ENCODE measurements at places on chromosomes 16 and 17. TPM values are rescaled to one million over a fixed set of nuclear protein-coding genes. Genes with fewer than 3 reads are reported as not detected.

Gene VTN
- not detected for polyA plus RNA-seq

DNA sequence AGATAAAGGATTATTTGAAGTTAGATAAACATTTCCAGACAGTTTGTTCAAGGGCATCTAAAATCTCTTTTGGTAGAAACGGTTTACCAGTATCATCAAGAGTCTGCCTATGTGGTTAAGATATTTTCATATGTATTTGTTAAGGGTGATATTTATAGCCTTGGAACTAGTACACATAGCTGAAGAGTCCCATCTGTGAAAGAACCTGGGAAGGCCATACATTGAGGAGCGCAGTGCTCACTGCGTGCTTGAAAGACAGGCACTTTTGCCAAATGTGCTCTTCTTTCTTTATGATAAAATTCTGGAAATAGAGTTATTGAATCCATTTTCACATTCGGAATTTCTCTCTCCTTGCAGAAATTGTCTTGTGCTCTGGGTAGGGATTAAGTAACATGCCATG, 7.7 kb downstream of the IGSF6 start:
- H3K36me3 ChIP-seq = peaks cover 83% of the 10 kb centered on the region
- H3K4me3 ChIP-seq = peak overlapping the region; percentile 39
- DNase-seq = no peak
- H3K27me3 ChIP-seq = no peaks in the 10 kb centered on the region

Gene G6PC1
- polyA plus RNA-seq = not detected

GRCh38 chr17:58533616-58534188, 19.3 kb upstream of the MTMR4 start:
- peak overlapping the region; percentile 42 for H3K4me3 ChIP-seq
- DNase-seq = no peak
- peak overlapping the region; percentile 72 for H3K27ac ChIP-seq
- H3K36me3 ChIP-seq = no peaks in the 10 kb centered on the region
- H3K27me3 ChIP-seq = peaks cover 31% of the 10 kb centered on the region

- no peak overlapping the region for H3K27ac ChIP-seq
- peak overlapping the region; percentile 98 for H3K4me3 ChIP-seq
- peaks cover 21% of the 10 kb centered on the region for H3K4me1 ChIP-seq
- no peak for DNase-seq
- H3K27me3 ChIP-seq = no peaks in the 10 kb centered on the region
Measured at GRCh38 chr16:58127634-58128033, 1.5 kb downstream of the CFAP20 start.

DNA sequence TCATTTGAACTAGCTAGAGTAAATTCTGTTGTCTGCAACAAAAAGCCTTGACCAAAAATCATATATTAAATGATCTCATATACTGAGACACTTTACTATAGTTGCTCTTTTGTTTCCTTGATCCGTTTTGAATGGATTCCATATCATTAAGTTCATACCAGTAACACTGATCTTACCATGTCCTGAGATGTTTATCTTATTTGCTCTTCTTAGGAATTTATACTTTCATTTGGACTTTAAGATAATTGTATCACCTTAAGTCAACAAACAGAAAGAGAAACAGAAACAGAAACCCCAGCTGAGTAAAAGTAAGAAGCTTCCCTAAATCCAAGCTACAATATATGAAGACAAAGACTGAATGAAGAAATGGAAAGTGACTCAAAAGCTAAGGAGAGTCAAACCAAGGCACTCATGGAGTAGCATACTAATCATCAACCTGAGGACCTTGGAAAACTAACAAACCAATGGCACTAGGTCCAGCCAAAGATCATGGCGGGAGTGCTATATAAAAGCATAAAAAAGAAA, 106.5 kb upstream of the COX10 start:
- H3K4me1 ChIP-seq = no peaks in the 10 kb centered on the region
- DNase-seq = no peak
- H3K27me3 ChIP-seq = no peaks in the 10 kb centered on the region
- H3K4me3 ChIP-seq = no peak overlapping the region

Gene INPP5K
- polyA plus RNA-seq = 50.3 TPM

DNA sequence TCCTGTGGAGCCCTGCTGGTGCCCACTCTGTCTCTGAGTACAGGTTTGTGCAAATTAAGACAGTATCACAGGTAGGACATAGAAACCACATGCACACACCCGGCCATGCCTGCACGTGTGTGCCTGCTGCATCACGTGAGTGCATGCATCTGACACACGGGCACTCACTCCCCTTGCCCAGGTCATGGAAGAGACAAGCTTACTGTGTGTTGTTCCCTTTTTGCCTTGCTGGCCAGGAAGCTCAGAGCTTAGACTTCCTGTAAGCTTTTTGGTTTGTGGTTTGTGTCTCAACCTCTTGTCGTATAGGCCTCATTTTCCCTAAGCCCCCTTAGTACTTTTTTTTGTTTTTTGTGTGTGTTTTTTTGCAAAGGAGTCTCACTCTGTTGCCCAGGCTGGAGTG, 25.0 kb downstream of the ZNF469 start:
- peak; percentile 71 for DNase-seq
- peaks cover 23% of the 10 kb centered on the region for H3K4me1 ChIP-seq
- peak overlapping the region; percentile 44 for H3K27ac ChIP-seq
- no peaks in the 10 kb centered on the region for H3K27me3 ChIP-seq
- H3K36me3 ChIP-seq = no peaks in the 10 kb centered on the region
- peak overlapping the region; percentile 19 for H3K4me3 ChIP-seq

DNA sequence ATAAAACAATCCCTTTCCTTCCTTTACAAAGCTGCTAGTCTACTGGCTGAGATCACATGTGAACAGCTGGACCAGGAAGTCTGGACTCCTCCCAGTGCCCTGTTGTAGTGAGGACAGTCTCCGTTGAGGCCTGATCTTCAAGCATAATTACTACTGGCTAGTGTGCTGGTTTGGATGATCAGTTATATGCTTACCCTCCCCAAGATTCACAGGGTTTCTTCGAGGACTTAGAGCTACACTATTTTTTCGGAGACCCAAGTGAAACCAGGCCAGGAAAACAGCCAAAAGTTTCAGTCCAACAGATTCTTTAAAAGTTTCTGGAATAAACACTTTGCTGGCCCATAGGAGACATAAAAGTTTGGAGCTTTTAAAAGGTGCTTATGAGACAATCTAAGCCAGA, 194.9 kb upstream of the CDH11 start:
- H3K36me3 ChIP-seq = no peaks in the 10 kb centered on the region
- no peak overlapping the region for H3K4me3 ChIP-seq
- no peaks in the 10 kb centered on the region for H3K27me3 ChIP-seq
- no peaks in the 10 kb centered on the region for H3K4me1 ChIP-seq
- H3K27ac ChIP-seq = no peak overlapping the region
- no peak for DNase-seq

Gene AATK
- 2.0 TPM for polyA plus RNA-seq

- H3K27me3 ChIP-seq = no peaks in the 10 kb centered on the region
- DNase-seq = no peak
- peaks cover 18% of the 10 kb centered on the region for H3K4me1 ChIP-seq
- H3K27ac ChIP-seq = no peak overlapping the region
- peak overlapping the region; percentile 85 for H3K4me3 ChIP-seq
Measured at GRCh38 chr16:69423189-69423588, 1.2 kb upstream of the CYB5B start.

Gene FOXF1
- polyA plus RNA-seq = not detected

Gene TAC4
- polyA plus RNA-seq = not detected

Gene XAF1
- polyA plus RNA-seq = 45.9 TPM

GRCh38 chr16:74852500-74852875, 77.9 kb upstream of the FA2H start:
- no peaks in the 10 kb centered on the region for H3K36me3 ChIP-seq
- H3K27me3 ChIP-seq = no peaks in the 10 kb centered on the region
- no peaks in the 10 kb centered on the region for H3K4me1 ChIP-seq

- H3K36me3 ChIP-seq = no peaks in the 10 kb centered on the region
- H3K27ac ChIP-seq = no peak overlapping the region
- H3K27me3 ChIP-seq = no peaks in the 10 kb centered on the region
- DNase-seq = no peak
- H3K4me3 ChIP-seq = no peak overlapping the region
Measured at GRCh38 chr17:22310717-22311686, 618.7 kb downstream of the KCNJ18 start.

GRCh38 chr16:72848759-72849664, 198.9 kb downstream of the ZFHX3 start:
- no peaks in the 10 kb centered on the region for H3K27me3 ChIP-seq
- H3K4me1 ChIP-seq = peaks cover 54% of the 10 kb centered on the region
- peak; percentile 61 for DNase-seq
- no peaks in the 10 kb centered on the region for H3K36me3 ChIP-seq

Gene ALDH3A1
- polyA plus RNA-seq = not detected

Gene TOX3
- not detected for polyA plus RNA-seq

DNA sequence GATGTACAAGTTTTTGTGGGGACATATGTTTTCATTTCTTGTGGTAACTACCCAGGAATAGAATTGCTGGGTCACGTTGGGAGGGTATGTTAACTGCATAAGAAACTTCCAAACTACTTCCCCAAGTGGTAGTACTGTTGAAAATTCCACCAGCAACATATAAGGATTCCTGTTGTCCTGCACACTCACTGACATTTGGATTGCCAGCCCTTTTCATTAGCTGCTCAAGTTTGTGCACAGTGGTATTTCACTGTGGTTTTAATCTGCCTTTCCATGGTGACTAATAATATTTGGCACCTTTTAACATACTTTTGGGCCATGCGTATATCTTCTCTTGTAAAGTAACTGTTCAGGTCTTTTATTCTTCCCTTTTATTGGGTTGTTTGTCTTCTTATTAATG, 103.3 kb downstream of the GNAO1 start:
- H3K27ac ChIP-seq = no peak overlapping the region
- peaks cover 41% of the 10 kb centered on the region for H3K4me1 ChIP-seq
- no peaks in the 10 kb centered on the region for H3K36me3 ChIP-seq
- no peaks in the 10 kb centered on the region for H3K27me3 ChIP-seq
- H3K4me3 ChIP-seq = no peak overlapping the region

Gene RNF222
- not detected for polyA plus RNA-seq

DNA sequence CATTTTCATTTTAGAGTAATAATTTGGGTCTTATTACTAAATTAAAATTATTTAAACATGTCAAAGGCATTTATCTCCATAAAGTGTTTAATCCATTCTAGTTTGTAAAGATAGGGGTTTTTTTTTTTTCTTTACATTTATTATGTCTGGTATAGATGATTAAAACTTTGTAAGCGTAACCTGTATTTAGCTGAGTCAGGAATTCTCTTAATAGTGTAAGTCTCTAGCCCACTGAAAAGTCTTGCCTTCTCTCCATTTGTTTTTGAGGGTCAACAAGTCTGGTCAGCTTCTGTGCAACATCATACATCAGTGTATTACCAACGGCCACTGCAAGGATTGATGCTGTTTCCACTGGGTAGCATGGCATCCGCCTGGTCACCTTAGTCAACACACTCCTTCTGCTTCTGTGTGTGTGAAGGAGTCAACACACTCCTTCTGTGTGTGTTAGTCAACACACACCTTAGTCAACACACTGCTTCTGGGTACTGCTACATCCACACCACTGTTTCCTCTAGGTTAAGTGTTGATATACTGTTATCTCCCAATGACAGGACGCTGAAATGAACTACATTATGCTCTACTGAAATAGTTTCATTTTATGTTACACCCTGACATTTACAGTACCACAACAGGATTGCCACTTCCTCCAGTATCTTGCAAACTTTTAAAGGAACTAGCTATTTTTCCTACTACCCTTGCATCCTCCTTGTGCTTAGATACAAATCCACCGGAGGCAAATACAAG, 37.3 kb upstream of the VWA3A start:
- peaks cover 8% of the 10 kb centered on the region for H3K4me1 ChIP-seq
- H3K27ac ChIP-seq = no peak overlapping the region
- DNase-seq = no peak
- H3K36me3 ChIP-seq = no peaks in the 10 kb centered on the region

DNA sequence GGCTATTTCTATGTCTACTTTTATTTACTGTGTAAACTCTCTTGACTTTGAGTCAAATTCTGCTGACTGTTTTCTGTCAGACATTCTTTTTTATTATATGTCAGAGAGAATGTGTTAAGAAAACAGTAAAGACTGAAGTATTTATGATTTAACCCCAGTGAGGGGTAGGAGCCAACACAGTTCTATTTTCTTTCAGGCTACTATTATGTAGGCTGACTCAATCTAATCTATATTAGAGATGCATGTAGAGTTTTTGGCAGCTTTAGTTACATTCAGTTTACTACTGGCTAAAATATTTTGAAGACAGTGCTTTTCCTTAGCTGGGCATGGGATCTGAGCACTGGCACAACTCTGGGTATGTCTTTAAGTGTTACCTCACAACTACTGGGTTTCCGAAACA, 1108.0 kb downstream of the CDH11 start:
- no peaks in the 10 kb centered on the region for H3K36me3 ChIP-seq
- H3K4me3 ChIP-seq = no peak overlapping the region
- no peaks in the 10 kb centered on the region for H3K4me1 ChIP-seq
- H3K27ac ChIP-seq = no peak overlapping the region
- no peaks in the 10 kb centered on the region for H3K27me3 ChIP-seq

DNA sequence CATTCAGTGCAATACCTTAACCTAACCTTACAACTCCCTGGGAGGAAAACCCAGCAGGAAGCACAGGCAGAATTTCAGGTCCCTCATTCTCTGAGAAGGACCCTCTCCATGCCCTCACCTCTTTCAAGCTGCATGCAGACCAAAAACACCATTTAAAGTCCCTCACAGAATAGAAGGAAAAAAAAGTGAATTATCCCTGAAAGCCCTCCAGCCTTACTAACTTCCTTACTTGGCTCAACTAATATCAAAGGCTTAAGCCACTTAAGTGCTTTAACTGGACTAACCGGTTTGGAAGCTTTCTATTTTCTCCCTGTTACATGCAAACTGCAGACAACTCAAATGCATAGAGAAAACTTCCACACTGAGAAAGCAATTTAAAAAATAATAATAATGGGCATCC, 60.5 kb downstream of the ADAMTS18 start:
- no peaks in the 10 kb centered on the region for H3K27me3 ChIP-seq
- no peaks in the 10 kb centered on the region for H3K36me3 ChIP-seq
- H3K4me3 ChIP-seq = no peak overlapping the region
- H3K27ac ChIP-seq = no peak overlapping the region

- no peaks in the 10 kb centered on the region for H3K27me3 ChIP-seq
- H3K4me3 ChIP-seq = no peak overlapping the region
- peaks cover 9% of the 10 kb centered on the region for H3K4me1 ChIP-seq
- no peak for DNase-seq
- no peak overlapping the region for H3K27ac ChIP-seq
Measured at GRCh38 chr17:2718150-2718938, 6.8 kb upstream of the CLUH start.

DNA sequence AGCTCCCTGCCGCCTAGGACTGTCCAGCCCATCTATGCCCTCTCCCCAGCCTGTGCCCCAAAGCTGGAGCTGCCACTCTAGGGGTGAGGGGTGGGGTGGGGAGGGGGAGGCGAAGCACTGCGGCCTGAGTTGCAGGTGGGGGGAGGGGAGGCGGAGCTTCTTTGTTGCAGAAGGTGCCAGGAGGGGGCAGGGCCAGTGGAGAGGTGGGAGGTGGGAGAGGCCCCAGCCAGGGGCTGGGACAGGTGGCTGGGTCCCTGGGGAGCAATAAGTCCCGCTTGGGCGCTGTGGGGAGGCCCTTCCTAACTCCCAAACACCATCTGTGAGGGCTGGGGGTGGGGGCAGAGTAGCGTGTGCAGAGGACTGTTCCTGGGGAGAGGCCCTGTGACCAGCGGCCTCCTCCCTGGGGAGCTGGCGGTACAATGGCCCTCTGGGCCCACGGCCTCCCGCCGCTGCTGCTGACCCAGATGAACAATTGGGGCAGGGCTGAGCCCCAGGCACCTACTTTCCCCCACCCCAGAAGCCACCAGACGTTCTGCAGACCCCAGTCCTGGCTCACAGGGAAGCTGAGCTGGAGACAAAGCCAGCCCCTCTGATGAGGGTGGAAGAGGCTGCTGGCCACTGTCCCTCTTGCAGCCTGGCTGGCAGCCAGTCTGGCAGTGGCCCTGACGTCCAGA, 2.2 kb upstream of the NTN3 start:
- DNase-seq = no peak
- H3K4me1 ChIP-seq = peaks cover 47% of the 10 kb centered on the region
- H3K27me3 ChIP-seq = peaks cover 45% of the 10 kb centered on the region
- H3K36me3 ChIP-seq = no peaks in the 10 kb centered on the region
- H3K27ac ChIP-seq = no peak overlapping the region
- no peak overlapping the region for H3K4me3 ChIP-seq

Gene LMF1
- polyA plus RNA-seq = 5.9 TPM

Gene TNRC6A
- polyA plus RNA-seq = 3.3 TPM

All from CD14-positive monocyte (primary cell).